ENCODE measurements at places on chromosomes 11 and 22. TPM values are rescaled to one million over a fixed set of nuclear protein-coding genes. Genes with fewer than 3 reads are reported as not detected.

Gene PSMC3
- polyA plus RNA-seq, result 91.5 TPM

Gene GLYAT
- not detected for polyA plus RNA-seq

Gene NAV2
- polyA plus RNA-seq, result 0.06 TPM

Gene DUSP8
- polyA plus RNA-seq, result 0.17 TPM

Gene ZNF195
- polyA plus RNA-seq, result 21.7 TPM

DNA sequence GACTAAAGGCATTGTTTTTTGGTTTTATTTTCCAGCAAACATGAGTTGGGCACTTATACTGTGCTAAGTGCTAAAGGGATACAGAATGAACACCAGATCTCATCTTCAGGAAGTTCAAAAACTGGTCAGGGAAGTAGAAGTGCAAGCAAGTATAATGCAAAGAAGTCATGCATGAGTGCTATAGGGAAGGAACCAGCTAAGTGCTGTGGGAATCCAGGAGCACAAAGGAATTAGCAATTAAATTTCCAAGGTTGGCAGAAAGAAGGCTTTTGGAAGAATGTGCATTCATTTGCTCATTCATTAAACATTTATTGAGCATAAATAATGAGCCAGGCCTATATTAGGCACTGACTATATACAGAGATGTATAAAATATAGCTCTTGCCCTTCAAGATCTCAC, 143.7 kb upstream of the ARHGAP42 start:
- no peak overlapping the region for H3K4me3 ChIP-seq
- H3K27me3 ChIP-seq, result no peaks in the 10 kb centered on the region
- no peaks in the 10 kb centered on the region for H3K36me3 ChIP-seq
- H3K27ac ChIP-seq, result no peak overlapping the region
- no peaks in the 10 kb centered on the region for H3K4me1 ChIP-seq

GRCh38 chr11:287821-288477, 977 bp upstream of the PGGHG start:
- H3K27ac ChIP-seq, result peak overlapping the region; percentile 96
- peak overlapping the region; percentile 99 for H3K4me3 ChIP-seq
- peaks cover 20% of the 10 kb centered on the region for H3K36me3 ChIP-seq
- DNase-seq, result no peak
- H3K27me3 ChIP-seq, result no peaks in the 10 kb centered on the region
- peaks cover 54% of the 10 kb centered on the region for H3K4me1 ChIP-seq

DNA sequence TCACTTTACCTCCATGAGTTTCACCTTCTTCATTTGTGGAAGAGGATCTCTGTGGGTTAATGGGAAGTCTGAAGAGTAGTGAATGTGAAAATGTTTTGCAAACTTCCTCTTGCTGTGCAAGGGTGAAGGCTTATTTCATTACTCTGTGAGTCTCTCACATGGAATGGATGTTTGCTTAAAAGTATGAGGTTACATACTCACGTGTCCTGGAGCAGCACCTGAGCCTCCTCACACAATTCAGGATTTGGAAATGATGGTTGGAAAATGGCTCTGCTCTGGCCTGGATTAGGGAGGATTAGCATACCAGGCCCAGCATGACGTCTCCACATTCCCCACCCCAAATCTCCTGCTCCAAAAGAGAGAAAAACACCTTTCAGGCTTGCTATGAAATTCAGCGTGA, 4.8 kb downstream of the GRAMD1B start:
- no peak overlapping the region for H3K4me3 ChIP-seq
- H3K4me1 ChIP-seq, result peaks cover 43% of the 10 kb centered on the region
- no peak for DNase-seq
- no peaks in the 10 kb centered on the region for H3K36me3 ChIP-seq

DNA sequence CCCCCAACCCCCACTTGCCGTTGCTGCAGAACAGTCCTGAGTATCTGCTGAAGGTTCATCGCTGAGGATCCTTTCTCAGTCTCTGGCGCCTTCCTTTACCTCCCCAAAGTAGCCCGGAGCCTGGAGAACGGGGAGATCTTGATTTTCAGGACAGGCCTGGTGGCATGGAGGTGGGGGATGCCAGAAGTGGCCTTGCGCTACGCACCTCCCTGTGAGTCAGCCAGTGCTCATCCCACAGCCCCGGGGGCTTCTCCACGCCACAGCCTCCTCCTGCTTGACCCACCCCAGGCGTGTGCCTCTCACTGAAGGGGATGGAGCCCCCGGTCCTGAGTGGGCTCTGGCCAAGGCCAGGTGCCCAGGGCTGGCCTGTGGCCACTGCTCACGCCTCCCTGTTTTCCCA, 339.6 kb downstream of the TBC1D22A start:
- H3K36me3 ChIP-seq, result no peaks in the 10 kb centered on the region
- no peak for DNase-seq

GRCh38 chr11:71300187-71300586, 47.8 kb upstream of the SHANK2 start:
- DNase-seq, result no peak
- no peaks in the 10 kb centered on the region for H3K36me3 ChIP-seq
- H3K4me1 ChIP-seq, result peaks cover 3% of the 10 kb centered on the region

DNA sequence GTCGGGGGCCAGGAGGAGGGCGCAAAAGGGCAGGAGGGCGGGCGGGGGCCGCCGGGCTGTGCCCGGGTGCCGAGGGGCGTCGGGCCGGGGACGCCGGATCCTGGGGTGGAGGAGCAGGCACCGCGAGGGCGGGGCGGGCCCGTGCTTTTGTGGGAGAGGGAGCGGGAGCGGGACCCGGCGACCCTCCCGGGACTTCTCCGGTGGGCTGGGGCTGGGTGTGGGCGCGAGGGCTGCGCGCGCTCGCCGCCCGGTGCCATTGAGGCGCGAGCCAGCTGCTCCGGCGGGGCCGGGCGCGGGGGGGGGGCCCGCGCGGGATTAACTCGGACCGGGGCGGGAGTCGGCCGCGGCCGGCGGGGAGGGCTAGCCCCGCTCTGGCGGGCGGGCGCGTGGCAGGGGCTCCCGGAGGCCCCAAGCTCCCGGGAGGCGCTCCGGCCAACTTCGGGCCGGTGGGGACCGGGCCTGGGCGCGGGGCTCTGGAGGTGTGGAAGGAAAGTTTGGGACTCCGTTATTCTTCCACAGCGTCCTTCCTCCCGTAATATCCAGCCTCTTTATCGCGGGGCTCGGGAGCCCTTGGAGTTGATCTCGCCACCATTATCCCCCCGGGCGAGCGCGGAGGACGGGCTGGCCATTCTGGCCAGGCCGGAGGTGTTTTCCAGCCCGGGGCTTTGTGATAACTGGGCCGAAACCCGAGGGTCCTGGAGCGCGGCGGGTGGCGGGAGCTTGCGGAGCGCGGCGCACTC, 936 bp downstream of the CECR2 start:
- peaks cover 53% of the 10 kb centered on the region for H3K27me3 ChIP-seq
- peak overlapping the region; percentile 76 for H3K4me3 ChIP-seq
- H3K4me1 ChIP-seq, result peaks cover 19% of the 10 kb centered on the region
- H3K27ac ChIP-seq, result no peak overlapping the region
- peaks cover 6% of the 10 kb centered on the region for H3K36me3 ChIP-seq

DNA sequence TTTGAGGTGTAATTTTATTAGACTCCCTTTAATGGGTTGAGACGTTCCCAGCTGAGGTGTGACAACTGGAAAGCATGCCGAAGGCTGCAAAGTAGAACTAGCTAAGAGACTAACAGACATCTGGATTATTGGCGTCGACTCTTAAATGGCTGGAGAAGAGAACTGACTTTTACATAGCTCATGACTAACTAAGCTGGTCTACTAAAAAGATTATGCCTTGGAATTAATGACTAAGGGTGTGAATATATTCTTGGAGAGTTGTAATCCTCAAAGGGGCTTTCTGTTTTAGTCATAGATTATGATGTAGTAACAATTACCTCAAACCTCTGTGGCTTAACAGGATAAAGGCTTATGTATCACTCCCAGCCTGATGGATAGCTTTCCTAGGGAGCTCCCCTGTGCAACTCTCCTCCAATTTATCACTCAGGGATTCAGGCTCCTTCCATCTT, 39.5 kb upstream of the SLC5A12 start:
- H3K27me3 ChIP-seq, result no peaks in the 10 kb centered on the region
- H3K4me1 ChIP-seq, result no peaks in the 10 kb centered on the region
- H3K27ac ChIP-seq, result no peak overlapping the region
- DNase-seq, result no peak

DNA sequence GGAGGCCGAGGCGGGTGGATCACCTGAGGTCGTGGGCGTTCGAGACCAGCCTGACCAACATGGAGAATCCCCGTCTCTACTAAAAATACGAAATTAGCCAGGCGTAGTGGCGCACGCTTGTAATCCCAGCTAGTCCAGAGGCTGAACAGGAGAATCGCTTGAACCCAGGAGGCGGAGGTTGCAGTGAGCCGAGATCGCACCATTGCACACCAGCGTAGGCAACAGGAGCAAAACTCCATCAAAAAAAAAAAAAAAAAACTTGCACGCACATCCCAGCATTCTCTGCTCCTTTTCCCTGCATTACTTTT, 934 bp upstream of the ATL3 start:
- peaks cover 3% of the 10 kb centered on the region for H3K36me3 ChIP-seq
- H3K4me3 ChIP-seq, result peak overlapping the region; percentile 79
- peaks cover 25% of the 10 kb centered on the region for H3K4me1 ChIP-seq

GRCh38 chr11:121521145-121522042, 68.6 kb upstream of the SORL1-AS1 start:
- H3K4me1 ChIP-seq, result peaks cover 27% of the 10 kb centered on the region
- DNase-seq, result no peak
- H3K27ac ChIP-seq, result peak overlapping the region; percentile 65
- peak overlapping the region; percentile 2 for H3K4me3 ChIP-seq
- H3K36me3 ChIP-seq, result peaks cover 94% of the 10 kb centered on the region

DNA sequence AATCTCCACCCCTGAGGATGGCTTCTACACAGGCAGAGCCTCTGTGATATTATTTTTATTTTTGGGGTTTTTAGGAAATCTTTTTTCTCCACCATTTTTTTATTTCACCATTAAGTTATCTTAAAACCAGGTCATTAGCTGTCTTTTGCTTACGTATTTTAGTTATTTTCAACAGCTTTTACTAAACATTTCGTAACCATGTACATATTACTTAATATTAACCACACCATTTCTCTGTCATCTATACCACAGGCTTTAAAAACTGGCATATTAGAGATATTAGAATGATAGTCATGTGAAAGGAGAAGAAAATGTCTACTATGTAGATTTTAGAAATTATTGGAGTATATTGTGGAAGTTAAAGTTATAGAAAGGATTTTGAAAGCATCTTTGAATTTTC, 37.4 kb downstream of the YAP1 start:
- no peaks in the 10 kb centered on the region for H3K36me3 ChIP-seq
- no peaks in the 10 kb centered on the region for H3K4me1 ChIP-seq
- H3K27ac ChIP-seq, result no peak overlapping the region

DNA sequence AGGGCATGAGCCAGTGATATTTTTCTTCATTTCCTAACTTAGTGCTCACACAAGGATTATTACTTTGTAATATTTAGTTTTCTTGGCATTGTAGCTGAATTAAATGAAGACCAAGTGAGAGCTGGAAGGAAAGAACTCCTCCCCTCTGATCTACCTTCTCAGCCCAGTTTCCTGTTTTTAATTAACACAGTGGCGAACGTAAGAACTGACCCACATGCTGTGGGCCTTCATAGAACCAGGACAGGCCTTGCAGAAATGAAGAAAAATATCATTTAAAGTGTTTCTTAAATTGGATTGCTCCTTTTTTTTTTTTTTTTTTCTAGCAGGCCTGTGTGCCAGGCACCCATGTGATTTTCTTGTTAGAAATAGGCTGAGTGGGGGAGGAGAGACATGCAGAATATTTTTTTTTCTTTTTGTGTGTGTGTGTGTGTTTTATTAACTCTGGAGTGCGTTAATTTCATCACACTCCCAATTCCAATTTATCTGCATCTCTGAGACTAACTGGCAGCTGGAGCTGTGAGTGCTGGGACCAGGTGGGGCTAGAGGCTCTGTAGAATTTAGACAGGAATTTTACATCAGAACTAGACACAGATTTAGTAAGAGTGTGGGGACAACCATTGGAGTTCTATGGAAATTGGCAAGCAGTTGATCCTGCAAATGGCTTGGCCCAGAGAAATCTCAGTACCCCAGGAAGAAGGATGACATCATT, 320.5 kb downstream of the DDX10 start:
- H3K27me3 ChIP-seq, result no peaks in the 10 kb centered on the region
- no peaks in the 10 kb centered on the region for H3K36me3 ChIP-seq
- H3K4me3 ChIP-seq, result no peak overlapping the region
- H3K4me1 ChIP-seq, result no peaks in the 10 kb centered on the region
- DNase-seq, result no peak
- H3K27ac ChIP-seq, result no peak overlapping the region

DNA sequence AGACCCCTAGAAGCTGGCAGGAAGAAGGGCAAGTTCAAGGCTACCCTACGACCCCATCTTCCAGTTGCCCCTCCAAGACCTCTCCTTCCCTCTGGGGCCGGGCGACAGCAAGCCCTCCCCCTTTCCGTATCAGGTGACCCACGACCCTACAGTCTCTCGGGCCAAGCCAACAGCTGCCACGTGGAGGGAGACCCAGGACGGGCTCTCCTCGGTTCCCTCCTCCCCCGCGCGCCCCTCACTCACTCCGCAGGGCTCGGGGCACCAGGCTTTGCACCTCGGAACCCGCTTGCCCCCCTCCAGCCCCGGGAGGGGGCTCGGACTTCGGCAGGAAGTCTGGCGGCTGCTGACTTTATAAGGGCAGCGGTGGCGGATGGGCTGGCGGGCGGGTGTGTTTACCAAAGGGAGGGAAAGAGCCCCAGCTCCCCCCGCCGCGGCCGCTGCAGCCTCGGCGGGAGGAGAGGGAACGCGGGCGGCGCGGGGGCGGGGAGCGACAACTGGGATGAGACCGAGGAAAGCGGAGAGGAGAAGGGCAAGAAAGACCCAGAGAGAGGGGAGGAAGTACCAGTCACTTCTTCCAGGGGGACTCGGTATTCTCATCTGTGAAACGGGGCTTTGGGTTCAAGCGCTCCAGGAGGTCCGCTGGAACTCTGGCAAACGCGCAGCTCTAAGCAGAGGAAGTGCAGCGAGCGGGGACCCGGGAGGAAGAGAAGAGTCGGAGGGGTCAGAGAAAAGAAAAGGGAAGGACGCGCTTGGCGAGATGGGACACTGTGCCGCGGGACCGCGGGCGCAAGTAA, 767 bp downstream of the SLC43A1 start:
- peak overlapping the region; percentile 83 for H3K27ac ChIP-seq
- peaks cover 2% of the 10 kb centered on the region for H3K36me3 ChIP-seq
- DNase-seq, result peak; percentile 78
- no peaks in the 10 kb centered on the region for H3K27me3 ChIP-seq

DNA sequence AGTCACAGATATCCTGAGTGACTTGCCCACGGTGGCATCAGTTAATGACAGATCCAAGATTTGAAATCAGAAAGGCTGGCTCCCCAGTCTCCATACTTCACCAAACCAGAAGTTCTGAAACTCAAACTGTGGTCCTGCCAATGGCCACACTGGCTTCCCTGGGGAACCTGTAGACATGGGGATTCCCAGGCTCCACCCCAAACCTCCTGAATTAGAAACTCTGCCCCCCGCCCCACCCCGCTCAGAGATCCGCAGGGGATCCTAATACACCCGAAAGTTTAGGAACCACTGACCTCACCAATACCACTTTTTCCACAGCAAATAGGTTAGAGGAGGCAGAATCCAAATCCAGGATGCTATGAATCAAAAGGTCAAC, 15.3 kb downstream of the RTN4RL2 start:
- no peak overlapping the region for H3K27ac ChIP-seq
- peak overlapping the region; percentile 76 for H3K4me3 ChIP-seq
- peaks cover 21% of the 10 kb centered on the region for H3K4me1 ChIP-seq
- H3K36me3 ChIP-seq, result no peaks in the 10 kb centered on the region

All from naive thymus-derived CD8-positive, alpha-beta T cell (primary cell).